ENCODE measurements at places on chromosomes 16 and 17. TPM values are rescaled to one million over a fixed set of nuclear protein-coding genes. Genes with fewer than 3 reads are reported as not detected.

The HSD17B1 gene
- 0.15 TPM for total RNA-seq

The SOX9 gene
- total RNA-seq, result 0.15 TPM

The ACAP1 gene
- not detected for total RNA-seq

The KRTAP2-1 gene
- not detected for total RNA-seq

The XAF1 gene
- 129 TPM for total RNA-seq
